ENCODE measurements at places on chromosomes 1 and 21.

DNA sequence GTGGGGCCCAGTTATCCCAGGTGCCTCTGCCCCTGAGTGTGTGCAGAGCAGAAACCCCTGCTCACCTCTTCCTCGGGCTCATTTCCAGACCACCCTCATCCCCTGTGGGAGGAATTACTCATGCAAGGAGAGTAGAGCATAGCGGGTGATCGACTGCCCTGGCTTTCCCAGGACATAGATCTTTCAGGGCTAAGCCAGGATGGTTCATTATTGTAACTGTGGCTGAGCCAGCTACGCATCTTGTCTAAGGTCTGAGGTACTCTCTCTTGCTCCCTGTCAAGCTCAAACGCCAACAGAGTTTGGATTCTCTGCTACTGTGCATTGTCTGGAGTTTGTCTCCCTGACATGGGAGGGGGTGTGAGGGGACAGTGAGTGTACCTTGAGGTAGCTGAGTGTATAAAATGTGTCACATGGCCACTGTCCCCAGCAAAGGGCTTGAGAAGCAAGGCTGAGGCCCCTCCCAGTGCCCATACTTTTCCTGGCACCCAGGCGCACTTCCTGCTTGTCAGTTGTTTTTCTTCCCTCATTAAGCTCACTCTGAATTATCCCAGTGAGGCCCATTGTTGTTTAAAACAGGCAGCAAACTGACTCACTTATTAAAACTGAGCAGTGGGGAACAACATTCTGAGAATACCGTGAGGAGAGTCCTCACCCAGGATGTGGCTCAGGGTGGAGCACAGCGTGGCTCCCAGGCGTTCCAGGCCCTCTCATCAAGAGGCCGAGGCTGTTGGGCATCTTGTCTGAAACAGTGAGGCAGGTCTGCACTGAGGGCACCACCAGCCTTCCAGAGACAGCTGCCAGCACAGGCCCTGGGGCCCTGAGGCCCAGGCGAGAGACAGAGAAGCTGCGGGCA, 92.9 kb downstream of the LAMC2 start:
- DNase-seq = no peak

DNA sequence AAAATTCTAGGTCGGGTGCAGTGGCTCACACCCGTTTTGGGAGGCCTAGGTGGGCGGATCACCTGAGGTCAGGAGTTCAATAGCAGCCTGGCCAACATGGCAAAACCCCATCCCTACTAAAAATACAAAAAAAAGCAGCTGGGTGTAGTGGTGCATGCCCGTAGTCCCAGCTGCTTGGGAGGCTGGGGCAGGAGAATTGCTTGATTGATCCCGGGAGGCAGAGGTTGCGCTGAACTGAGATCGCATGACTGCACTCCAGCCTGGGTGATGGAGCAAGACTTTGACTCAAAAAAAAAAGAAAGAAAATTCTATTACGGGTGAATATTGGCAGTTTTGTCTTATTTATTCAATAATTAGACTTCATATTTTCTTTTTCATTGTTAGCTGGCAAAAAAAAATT, 62.1 kb downstream of the SNX7 start:
- no peak for DNase-seq

DNA sequence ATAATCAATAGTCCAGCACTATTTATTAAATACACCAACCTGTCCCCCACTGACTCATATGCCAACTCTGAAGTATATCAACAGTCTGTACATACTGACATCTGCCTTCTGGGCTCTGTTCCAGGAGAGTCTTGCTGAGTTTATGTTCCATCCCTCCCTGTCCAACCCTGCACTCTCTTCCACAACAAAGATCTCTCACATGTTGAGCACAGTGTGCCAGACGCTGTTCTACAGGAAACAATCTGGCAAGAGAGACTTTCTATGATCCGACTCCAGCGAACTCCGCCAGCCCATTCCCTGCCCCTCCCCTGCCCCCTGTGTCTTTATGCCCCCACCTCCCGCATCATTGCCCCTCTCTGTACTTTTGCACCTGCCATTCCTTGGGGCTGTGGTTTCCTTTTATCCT, 3.4 kb downstream of the LACTBL1 start:
- no peak for DNase-seq

DNA sequence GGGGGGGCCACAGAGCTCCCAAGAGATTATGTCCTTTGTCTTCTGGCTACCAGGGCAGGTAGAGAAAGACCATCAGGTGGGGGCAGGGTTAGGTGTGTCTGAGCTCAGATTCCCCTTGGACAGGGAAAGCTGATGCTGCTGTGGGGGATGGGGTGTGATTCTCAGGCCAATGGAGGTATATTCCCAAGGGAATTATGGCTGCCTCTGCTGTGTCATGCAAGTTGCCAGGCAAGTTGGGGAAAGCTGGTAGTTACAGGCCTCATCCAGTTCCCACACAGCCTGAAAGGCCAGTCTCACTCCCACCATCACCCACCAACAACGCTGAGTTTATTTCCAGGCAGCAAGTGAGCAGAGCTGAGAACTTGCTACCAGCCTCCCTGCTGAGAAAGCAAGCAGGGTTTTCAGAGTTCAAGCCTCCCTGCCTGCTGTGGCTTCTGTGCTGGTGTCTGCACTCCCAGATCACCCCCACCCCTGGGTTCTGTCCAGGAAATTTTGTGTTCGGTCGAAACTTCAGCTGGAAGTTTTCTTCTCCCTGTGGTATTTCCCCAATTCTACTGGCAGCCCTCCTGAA, 21.3 kb downstream of the IFI16 start:
- no peak for DNase-seq

GRCh38 chr1:228849011-228849541, 113.8 kb downstream of the RHOU start:
- no peak for DNase-seq

- DNase-seq = no peak
Observed at GRCh38 chr1:237570530-237570929, 320.2 kb downstream of the ZP4 start.

- DNase-seq = no peak
Observed at GRCh38 chr1:215005078-215005477, 77.5 kb upstream of the KCNK2 start.

GRCh38 chr1:209224886-209225285, 358.6 kb upstream of the CAMK1G start:
- no peak for DNase-seq

GRCh38 chr1:36253161-36253862, 29.1 kb downstream of the THRAP3 start:
- no peak for DNase-seq

DNA sequence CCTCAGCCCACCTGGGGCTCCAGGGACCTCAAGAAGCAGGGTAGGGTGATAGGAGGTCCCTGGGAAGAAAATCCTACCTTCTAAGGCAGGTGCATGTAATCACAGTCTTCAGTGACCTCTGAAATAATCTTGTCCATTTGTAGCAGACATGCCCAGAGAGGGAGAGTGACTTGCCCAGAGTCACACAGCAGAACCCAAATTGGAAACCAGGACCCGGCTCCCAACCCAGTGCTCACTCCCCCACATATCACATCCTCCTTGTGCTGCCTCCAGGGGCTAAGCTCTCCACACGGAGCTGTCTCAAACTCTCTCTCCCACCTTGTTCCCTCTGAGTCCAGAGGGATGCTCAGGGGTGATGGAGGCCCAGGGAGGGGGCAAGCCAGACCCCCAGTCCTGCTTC, 72.5 kb downstream of the RAP1GAP start:
- no peak for DNase-seq

GRCh38 chr1:160618763-160619274, 28.0 kb downstream of the SLAMF1 start:
- DNase-seq = peak; percentile 46

- no peak for DNase-seq
Observed at GRCh38 chr1:236041631-236042618, 23.0 kb downstream of the NID1 start.

DNA sequence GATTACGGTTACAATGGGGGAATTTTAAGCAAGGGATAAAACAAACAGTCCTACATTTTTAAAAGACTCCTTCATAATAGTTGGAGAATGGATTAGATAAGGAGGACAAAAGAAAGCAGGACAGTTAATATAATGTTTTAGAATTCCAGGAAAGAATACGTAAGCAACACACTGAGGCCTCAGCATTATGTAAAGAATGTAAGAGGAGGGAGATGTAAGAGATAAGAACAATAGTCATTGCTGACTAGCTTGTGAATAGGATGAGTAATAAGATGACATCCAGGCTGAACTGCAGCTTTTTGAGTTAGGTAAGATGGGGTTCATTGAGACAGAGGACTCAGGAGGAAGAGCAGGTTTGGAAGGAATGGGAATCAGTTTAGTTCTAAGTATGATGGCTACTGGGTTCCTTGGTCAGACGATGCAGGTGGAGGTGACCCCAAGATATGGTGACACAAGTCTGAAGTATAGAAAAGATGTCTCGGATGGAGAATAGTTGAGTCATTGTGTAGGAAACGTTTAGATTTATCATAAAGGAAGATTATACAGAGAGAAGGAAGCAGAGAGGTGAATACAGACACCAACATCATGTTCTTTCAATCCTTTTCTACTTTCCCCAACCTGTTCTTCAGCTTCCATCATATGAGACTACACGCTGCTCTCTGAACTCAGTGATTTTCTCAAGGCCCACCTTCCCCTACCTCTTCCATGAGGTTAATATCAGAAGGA, 372.8 kb downstream of the PTBP2 start:
- no peak for DNase-seq

DNA sequence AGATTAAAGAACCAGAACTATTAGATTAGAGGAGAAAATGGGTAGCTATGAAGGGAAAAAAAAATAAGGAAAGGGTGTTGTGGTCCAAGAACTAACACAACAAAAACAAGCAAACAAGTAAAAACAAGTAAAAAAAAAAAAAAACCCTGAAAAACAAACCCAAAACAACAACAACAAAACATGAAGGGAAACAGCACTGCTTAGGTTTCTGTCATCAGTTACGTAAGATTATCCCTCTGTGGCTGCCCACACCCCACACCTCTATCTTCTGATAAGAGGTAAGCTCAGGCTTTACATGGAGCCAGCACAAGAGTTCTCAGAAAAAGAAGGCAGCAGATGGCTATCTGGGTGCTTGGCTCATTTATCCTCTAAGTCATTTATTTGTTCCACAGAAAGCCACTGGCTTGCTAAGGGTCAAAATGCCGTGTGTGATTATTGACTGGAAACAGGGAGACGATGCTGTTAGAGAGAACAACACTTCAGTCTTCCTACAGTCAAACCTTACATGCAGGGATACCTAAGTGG, 57.5 kb downstream of the KIAA0319L start:
- DNase-seq = peak; percentile 16

GRCh38 chr1:156847591-156848460, 11.1 kb downstream of the INSRR start:
- no peak for DNase-seq

- DNase-seq = no peak
Observed at GRCh38 chr21:14602382-14602958, 56.4 kb upstream of the SAMSN1 start.

DNA sequence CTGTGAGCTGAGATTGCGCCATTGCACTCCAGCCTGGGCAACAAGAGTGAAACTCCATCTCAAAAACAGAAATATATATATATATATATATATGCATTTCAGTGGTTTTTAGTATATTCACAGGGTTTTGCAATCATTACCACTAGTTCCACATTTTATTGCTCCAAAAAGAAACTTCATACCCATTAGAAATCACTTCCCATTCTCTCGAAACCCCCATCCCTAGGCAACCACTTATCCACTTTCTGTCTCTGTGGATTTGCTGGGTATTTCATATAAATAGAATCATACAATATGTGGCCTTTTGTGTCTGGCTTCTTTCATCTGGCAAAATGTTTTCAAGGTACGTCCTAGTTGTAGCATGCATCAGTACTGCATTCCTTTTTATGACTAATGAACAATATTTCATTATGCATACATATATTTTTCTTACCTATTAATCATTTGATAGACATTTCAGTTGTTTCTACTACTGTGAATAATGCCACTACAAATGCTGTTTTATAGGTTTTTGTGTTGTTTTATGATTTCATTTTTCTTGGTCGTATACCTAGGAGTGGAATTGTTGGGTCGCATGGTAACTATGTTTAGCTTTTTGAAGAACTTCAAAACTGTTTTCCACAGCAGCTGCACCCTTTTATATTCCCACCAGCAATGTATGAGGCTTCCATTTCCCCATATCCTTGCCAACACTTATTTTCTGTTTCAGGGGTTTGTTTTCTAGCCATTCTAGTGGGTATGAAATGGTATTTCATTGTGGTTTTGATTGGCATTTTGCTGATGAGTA, 95.9 kb downstream of the PHTF1 start:
- no peak for DNase-seq

DNA sequence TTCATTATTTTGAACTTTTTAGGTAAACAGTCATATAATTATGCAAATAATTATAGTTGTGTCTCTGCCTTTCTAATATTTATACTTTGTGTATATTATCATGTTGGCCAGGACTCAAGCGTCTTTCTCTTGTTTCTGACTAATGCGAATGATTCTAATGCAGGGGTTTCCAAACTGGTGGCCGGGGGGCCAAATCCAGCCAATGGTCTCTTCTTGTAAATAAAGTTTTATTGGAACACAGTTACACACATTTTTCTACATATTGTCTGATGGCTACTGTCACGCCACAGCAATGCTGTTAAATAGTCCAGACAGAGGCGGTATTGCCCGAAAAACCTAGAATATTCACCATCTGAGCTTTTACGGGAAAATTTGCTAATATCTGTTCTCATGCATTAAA, 8.9 kb upstream of the POFUT2 start:
- no peak for DNase-seq

DNA sequence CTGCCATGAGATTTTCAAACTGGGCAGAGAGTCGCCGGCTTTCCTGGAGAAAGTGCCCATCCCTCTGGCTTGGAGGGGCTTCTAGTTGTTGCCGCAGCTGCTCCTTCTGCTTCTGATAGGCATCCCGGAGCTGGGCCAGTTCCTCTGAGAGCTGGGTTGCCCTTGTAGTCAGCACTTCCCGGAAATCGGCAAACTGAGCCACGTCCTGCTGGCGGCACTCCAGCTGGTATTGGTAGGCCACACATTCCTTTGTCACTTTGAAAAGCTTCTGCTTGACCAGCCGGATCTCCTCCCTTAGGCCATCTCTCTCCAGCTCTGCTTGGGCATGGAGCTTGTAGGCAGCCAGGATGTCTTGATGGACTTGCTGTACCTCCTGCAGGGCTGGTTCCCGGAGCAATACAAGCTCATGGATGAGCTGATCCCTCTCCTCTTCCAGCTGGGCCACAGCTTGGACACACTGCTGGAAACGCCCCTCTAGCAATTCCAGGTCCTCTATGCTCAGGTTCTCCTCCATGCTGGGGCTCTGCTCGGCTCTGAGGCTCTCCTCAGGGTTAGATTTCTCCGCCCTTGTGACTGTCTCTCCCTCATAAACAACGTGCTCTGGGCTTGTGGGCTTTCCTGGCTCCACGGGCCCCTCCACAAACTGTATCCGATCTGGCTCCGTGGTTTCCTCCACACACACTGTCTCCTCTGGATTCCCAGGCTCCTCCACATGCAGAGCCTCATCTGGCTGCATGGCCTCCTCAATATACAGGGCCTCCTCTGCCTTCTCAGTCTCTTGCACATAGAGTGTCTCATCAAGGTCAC, 7.3 kb downstream of the SYNC start:
- no peak for DNase-seq

- no peak for DNase-seq
Observed at GRCh38 chr1:178388418-178389145, 108.2 kb downstream of the CLEC20A start.

DNA sequence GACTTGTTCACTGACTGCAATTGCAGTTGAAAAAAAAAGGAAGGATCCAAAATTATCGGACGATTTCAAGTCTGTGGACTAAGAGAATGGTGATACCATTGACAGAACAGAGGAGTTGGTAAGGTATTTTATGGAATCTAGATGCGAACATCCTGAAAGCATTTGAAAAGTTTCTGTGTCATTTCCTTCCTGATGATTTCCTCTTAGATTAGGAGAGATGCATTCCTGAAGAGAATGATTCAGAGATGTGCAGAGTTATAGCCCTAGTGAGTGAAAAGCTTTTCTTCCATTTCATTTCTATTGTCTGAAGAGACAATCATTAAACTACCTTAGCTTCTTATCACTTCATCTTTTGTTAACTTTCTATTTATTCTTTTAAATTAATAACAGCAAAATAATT, 200.0 kb downstream of the KCNK2 start:
- DNase-seq = no peak
